ENCODE measurements at places on chromosomes 3 and 15. TPM values are rescaled to one million over a fixed set of nuclear protein-coding genes. Genes with fewer than 3 reads are reported as not detected.

DNA sequence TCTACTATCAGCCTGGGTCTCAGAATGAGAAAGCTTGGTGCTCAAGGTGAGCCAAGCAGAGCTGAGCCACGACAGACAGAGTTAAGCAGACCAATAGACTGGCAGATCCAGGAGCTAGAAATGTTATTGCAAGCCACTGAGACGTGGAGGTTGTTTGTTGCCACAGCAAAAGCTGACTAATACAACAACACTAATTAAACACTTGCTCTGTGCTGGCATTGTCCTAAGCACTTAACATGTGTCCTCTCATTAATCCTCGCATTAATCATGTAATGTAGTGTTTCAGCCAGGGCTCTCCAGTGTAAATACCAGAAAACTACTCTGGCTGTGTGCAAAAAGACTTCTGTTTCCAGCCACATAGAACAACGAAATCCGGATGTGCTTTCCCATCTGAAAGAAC, 11.6 kb upstream of the SPSB4 start:
- no peak for DNase-seq

- no peak for DNase-seq
Measured at GRCh38 chr3:29185706-29186105, 95.2 kb upstream of the RBMS3 start.

GRCh38 chr3:48855681-48856447, 8.2 kb upstream of the PRKAR2A start:
- no peak for DNase-seq

DNA sequence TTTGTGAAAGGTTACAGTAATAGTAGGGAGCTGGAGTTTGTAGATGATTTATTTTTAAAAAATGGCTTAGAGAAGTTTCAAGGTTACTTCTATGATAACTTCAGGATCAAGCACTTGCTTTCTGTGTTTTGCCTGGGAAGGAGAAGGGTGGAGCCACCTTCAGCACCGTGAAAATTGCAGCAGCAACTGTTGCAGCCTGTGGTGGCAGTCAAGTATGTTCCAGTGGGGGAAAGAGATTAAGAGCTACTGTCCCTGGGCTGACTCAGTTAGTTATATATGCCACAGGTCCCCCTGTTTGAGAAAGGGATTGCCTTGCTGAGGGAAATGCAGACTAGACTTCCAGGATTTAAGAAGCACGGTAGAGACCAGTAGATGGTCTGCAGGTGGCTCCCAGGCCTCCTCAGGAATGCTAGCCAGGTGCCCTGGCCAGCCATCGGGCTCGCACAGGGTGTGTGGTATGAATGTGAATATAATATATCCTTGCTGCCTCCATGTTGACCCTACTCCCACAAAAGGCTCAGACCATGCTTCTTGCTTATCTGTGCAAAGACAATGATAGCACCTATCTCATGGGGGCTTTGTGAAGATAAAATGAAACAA, 389.5 kb downstream of the CACNA2D3 start:
- no peak for DNase-seq

- no peak for DNase-seq
Measured at GRCh38 chr15:47473832-47474231, 243.5 kb upstream of the SEMA6D start.

DNA sequence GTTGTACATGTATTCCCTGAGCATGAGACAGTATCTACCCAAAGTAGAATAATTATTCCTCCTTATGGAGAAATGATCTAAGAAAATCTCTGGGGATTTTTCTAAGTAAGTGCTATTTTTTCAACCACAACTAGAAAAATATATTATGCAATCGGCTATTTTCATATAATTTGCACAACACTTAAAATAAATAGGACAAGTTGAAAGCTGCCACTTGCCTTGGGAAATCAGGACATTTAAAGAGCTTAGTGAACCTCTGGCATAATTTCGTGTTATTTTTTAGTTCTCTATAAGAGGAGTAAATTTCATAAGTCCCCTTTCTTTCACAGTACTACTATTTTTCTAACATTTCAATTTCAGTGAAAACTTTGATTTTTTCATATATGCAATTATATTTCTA, 672.1 kb downstream of the OTOL1 start:
- DNase-seq, result no peak

DNA sequence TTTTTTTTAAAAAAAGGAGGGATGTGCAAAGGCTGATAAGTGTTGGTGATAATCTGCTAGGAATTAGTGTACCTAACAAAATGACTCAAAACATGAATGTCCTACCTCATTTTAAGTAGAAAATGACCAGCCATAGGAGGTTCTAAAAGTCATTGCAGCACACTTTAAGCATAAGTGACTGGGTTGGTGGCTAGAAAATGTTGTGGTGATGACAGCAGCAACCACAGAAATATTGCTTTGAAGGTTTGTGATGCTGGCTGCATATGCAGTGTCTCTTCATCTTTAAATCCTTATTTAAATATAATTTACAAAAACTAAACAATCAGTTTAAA, 55.2 kb downstream of the CMSS1 start:
- no peak for DNase-seq

DNA sequence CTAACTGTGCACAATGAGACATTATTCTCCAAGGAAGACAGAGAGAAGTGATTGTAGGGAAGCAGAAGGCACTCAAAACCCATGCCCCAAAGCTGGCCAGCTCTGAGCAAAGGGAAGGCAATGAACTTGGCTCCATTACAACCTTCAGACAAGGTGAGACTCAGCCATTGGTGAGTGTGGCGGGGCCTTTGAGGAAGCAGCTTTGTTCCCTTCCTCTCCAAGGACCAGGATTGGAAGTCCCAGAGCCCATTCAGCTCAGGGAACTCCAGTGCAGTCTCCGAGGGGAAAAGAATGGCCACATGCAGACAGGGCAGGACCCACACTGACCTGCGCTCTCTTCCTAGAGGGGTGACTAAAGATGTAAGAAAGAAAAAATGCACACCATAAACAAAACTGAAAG, 23.1 kb downstream of the HEG1 start:
- DNase-seq, result no peak

- no peak for DNase-seq
Measured at GRCh38 chr3:184780981-184781515, 30.9 kb upstream of the VPS8 start.

DNA sequence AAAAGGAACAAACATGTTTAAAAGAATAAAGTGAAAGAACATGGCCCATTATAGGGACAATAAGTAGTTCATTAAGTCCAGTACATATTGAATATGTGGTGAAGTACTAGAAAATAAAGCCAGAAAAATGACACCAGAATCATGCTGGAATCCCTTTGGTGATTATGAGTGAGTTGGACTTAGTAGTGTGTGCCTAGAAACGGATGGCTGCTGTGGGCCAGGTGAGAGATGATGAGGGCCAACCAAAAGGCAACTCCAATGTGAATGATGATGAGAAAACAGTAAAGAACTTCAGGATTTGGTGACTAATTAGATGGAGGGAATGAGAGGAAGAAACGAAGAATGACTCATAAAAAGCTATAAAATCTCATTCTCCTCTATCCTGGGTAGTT, 3.3 kb downstream of the CRYGS start:
- DNase-seq, result peak; percentile 9

DNA sequence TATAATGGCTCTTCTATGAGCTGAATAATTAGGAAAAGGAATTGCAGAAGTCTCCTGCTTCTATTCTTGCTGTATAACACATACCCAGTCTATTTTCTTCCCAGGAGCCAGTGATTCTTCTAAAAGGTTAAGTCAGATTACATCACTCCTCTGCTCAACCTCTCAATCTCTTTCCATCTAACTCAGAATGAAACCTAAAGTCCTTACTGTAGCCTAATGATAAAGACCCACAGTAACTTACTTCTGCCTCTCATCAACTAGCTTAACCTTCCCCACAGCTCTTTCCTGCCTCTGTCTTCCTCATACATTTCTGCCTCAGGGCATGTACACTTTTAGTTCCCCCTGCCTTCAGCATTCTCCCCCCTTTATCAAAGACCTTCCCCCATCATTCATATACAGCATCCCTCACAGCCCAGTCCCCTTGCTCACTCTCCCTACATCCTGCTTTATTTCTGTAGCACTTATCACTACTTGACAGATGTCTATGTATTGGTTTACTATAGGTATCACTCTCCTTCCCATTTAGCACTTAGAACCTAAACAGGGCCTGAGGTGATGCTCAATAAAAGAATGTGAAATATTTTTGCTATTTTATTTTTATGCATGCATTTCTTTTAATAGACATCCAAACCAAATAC, 28.5 kb upstream of the CMTM6 start:
- DNase-seq, result no peak

DNA sequence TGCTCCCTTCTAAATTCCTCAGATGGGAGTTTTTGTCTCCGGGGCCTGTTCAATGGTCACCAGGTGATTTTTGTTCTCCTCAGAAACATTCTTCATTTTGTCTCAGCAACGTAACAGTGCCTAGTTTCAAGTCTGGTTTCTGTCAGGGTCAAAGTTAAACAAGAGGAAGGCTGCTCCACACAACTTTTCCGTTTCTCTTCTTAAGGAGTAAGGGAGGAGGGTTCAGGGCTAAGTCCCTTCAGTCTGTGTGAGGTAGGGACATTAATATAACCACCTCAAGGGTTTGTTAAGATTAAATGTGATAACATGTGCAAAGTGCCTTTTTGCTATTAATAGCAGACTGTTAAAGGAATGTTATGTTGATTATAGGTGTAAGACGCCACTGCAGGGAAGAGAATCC, 41.8 kb downstream of the HOMER2 start:
- no peak for DNase-seq

DNA sequence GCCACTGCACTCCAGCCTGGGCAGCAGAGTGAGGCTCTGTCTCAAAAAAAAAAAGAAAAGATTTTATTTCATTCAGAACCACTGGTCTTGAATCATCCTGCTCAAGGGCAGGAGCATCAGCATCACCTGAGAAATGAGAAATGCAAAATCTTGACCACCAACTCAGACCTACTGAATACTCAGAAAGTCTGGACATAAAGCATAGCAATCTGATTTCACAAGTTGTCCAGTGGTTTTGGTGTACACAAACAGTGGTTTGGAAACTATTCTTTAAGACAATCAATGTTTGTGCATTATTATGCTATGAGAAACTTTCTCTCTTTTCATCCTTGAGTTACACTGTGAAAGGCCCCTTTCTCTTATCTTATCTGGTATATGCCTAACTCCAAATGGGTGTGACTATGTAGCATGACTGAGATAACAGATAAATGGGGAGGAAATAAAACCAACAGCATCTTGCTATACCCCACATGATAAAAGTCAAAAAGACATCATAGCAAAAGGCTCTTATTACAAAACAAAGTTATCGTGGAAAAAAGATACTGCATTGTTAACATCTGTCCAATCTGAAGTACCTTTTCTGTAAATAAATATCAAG, 174.2 kb upstream of the STT3B start:
- no peak for DNase-seq

- DNase-seq, result no peak
Measured at GRCh38 chr3:16905704-16906103, 20.9 kb downstream of the PLCL2 start.

DNA sequence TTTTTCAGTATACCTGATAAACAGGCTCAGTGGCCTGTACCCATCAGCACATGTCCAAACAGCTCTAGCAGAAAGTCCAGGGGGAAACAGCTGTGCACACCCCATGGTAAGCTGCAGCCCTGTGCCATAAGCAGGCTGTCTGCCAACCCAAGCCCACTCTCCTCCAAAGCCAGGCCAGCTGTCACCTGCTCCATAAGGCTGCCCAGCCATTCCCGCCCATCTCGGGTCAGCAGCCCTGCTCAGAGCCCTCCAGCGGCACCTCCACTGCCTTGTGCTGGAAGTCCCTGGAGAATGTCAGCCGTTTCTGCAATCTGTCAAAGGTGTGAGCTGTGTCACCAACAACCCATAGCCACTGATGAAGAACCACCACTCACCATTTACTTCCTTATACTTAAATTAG, 82.0 kb downstream of the NTRK3 start:
- DNase-seq, result no peak

DNA sequence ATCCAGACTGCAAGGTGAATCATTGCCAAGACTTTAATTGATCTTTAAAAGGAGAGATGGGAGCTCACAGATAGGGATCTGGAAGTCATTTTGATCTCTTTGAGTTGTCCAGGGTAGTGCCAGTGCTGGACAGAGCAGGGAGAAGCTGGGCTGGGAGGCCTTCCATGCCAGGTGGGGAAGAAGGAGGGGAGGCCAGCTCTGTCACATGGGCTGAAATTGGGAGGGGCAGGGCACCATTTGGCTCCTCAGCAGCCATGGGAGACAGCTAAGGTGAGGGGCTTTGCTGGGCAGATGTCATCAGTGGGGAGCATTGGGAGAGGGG, 23.4 kb downstream of the SMAD6 start:
- no peak for DNase-seq

GRCh38 chr15:32856753-32857152, 138.9 kb downstream of the GREM1 start:
- no peak for DNase-seq

The KIF15 gene
- total RNA-seq, result 2.9 TPM

The GOLGA6A gene
- not detected for total RNA-seq

The HTR3E gene
- not detected for total RNA-seq

The AZI2 gene
- 23.0 TPM for total RNA-seq

The ZNF80 gene
- total RNA-seq, result not detected

The PLA2G4F gene
- total RNA-seq, result not detected

The A4GNT gene
- not detected for total RNA-seq

The TIMP4 gene
- 0.51 TPM for total RNA-seq

Measured in dermis microvascular lymphatic vessel endothelial cell (primary cell).